ENCODE measurements at places on chromosomes 1 and 21.
A peak's percentile ranks its signal among the peaks of the same experiment; 100 is the strongest.

GRCh38 chr21:33299181-33299752, 25.5 kb upstream of the IFNAR1 start:
- DNase-seq: no peak

DNA sequence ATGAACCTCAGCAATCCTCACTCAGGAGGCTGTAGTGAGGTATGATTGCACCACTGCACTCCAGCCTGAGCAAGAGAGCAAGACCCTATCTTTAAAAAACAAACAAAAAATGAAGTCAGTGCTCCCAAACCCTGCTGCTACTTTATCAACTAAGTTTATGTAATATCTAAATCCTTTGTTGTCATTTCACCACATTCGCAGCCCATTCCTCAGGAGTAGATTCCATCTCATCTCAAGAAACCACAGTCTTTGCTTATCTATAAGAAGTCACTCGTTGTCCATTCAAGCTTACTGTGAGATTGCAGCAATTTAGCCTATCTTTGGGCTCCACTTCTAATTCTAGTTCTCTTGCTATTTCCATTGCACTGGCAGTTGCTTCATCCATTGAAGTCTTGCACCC, 44.3 kb upstream of the RGL1 start:
- no peak for DNase-seq

DNA sequence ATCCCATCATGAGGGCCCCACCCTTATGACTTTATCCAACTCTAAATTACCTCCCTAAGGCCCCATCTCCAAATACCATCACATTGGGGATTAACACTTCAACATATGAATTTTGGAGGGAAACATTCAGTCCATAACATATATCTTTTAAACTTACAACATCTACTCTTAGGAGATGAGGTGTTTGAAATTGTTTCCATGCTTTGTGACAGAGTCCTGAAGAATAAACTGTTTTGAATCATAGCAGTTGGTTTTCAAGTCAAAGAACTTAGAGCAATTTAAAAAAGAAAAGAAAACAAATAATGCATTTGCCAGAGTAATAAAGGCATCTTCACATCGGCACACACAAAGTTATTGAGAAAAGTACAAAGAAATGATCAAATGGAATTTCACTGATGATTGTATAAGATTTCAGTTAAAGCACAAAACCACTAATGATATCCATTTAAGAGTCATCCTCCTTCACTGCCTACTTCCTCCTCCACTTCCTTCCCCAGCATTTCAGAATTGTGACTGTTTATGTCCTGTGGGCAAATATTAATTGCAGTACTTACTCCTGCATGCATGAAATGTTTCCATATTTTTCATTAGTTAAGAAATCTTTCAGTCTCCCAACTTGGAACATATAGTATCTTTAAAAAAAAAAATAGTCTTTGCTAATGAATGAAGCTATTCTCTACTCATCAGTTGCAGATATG, 202.0 kb downstream of the LRRC40 start:
- DNase-seq: peak; percentile 31

DNA sequence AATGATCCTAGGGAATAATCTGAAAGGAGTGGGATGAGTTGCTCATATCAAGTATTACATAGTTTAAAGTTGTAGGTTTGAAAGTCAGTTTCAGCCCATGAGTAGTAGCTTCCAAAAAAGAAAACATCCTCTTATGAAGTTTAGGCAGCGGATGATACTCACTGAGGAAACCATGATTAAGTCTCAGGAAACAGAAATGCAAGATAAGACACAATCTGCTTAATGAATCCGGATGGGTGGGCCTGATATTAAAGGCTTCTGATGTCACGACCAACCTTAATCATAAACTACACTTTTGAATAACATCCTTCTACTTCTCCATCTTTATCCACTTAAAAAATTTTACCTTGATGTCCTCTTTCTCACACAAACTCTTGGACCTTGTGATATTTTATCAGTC, 61.8 kb downstream of the S1PR1 start:
- no peak for DNase-seq

- peak; percentile 19 for DNase-seq
Observed at GRCh38 chr1:205751036-205751651, 1.2 kb upstream of the NUCKS1 start.

DNA sequence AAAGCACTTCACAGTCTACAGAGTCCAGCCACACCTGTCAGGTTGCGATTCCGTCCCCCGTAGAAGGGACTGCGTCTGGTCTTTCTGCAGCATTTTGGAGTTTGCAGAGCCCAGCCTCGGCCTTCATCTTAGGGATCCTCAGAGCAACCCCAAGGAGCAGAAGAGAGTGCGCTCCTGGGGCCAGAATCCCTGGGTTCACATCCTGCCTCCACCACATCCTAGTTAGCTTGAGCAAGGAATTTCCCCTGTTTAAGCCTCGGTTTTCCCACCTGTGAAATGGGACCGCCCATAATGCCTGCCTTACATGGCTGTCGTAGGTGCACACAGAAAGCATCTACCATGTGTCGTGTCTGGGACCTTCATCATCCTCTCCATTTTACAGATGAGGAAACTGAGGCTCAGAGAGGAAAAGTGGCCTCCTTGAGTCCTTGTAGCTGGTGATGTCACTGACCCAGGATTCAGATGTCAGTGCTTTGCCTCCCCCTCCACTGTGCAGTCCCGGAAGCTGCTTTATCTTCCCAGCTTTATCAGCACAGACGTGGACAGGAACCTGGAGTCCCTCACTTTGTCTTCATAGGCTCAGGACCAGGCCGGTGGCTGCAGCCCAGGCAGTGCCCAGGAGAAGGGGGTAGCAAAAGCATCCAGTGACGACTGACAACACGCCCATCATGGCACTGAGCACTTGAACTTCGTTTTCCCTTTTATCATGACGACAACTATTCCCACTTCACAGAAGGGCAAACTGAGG, 438.5 kb downstream of the MATN1 start:
- DNase-seq: no peak
